GM12864 (cell line): ENCODE measurements at places on chromosomes 3 and 15.

- no peak for DNase-seq
Observed at GRCh38 chr3:140724856-140725812, 47.3 kb downstream of the TRIM42 start.

GRCh38 chr15:25065876-25066275 lies 111.1 kb downstream of the SNRPN start:
- no peak for DNase-seq

DNA sequence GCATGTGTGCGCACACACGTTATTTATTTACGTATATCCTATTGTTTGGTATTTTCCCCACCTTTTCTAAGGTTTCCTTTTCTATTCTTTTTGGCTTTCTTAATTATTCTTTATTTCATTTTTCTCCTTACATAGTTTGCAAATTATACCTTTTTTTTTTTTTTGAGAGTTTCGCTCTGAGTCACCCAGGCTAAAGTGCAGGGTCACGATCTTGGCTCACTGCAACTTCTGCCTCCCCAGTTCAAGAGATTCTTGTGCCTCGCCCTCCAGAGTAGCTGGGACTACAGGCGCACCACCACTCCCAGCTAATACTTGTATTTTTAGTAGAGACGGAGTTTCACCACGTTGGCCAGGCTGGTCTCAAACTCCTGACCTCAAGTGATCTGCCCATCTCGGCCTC lies 20.0 kb upstream of the CILP start:
- no peak for DNase-seq

GRCh38 chr3:80978216-80978969 lies 783.1 kb downstream of the GBE1 start:
- DNase-seq, result no peak

DNA sequence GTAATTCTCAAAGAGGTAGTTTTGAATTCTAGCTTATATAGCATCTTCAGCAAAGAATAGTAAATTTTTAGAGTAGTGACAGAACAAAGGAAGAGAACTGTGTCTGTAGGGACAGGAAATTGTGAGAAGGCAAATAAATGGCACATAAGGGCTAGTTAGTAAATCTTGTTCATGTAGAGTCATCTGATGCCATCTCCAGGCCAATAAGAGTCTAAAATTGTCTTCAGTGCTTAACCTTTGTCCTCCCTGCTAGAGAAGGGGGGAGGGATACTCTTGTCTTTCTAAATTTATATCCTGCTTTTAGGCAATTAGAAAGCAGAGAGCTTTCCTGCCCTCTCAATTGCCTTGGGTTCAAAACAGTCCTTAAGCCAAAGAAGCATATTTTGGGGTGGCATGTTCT lies 87.0 kb upstream of the DNAJC19 start:
- no peak for DNase-seq

DNA sequence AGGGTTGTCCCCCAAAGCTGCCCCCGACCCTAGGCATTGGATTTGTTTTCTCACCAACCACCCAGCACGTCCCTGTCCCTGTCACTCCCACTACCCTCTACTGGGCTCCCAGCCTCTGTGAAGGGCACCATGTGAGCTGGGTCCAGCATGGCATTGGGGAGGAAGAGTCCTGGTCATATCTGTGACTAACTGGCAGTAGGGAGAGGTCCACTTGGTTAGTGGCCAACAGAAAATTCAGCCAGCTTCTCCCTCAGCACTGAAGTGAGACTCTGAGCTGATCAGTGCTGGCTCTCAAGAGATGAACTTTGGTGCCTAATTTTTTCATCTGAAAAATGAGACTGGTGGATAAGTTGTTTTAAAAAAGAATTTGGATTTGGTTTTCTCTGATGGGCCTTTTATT lies 11.3 kb upstream of the KIF23 start:
- no peak for DNase-seq

DNA sequence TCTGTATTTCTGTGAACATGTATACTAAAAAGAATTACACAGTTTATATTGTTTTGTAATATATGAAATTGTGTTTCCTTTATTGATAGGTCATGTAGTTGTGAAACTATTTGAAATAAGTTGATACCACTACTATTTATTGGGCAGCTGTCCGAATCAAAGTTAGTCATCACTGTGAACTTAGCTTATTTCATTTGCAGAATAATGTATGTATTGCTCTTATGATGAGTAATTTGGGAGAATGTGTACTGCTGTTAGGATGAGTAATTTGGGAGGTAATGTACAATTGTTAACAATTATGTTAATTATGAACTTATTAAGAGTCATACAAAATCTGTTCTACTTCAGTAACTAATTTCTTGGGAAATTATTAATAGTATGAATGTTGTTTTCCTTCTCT lies 22.2 kb downstream of the FXR1 start:
- no peak for DNase-seq

DNA sequence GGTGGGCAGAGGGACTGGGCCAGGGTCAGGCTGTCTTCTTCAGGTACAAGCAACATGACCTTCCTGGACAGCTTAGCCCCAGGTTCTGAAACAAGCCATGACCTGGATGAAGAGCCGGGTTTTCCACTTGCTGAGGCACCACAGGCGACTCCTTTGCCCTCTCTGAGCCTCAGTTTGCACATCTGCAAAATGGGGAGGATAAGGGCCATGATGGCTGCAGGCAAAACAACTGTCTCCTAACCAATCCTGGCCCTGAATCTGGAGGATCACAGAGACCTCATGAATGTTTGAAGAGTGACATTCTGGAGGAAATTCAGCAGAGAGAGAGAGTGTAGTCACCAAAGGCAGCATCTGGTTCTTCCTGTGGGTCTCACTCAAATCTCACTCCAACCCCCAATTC lies 8.0 kb downstream of the SLC6A1 start:
- no peak for DNase-seq

- DNase-seq, result no peak
Observed at GRCh38 chr3:189685860-189686259, 54.7 kb downstream of the TP63 start.

DNA sequence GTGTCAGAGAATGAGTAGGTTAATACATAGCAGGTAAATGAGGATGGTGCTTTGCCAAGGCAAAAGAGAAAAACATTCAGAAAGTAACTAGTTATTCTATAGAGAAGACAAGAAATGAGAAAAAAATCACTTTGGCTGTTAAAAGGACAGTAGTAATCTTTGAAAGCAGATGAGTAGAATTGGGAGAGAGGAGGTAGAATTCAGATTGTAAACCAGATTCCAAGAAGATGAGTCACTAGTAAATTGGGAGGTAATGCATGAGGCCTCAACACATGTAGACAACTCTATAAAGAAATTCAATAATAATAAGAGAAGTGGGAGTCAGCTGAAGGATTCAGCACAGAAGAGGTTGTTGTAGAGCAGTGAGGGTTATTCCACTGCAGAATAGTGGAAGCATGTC lies 81.4 kb downstream of the MBNL1 start:
- no peak for DNase-seq

GRCh38 chr15:85770096-85771041 lies 24.4 kb downstream of the KLHL25 start:
- no peak for DNase-seq

- DNase-seq, result no peak
Observed at GRCh38 chr15:90465930-90466567, 63.7 kb upstream of the CRTC3 start.

DNA sequence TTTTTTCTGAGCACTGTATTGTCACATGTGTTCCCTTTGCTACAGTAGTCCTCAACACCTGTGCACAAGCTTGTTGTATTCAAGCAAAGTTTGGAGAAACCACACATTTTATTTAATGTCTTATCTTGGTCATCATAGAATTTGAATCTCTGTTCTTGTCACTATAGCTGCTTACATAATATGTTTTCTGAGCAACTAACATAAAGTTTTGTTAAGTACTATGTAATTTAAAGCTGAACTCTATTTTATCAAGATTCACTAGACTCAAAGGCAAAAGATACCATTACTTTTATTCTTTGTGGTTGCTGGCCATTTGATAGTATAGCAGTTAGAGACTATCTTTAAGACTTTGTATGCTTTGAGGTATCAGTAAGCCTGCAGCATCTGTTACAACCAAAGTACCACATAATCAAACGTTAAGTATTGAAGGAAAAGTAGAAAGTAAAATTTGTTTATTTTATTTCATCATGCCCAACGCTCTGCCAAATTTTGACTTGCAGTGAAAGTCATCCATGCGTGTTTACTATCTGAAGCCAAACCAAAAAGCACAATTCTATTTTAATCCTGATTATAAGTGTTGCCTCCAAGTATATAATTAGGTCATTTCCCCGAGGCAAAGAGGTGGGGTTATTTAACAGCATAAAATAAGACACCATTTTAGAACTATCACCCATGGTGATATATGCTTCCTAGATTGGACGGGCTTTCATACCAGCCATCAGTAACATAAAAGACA lies 10.3 kb upstream of the ABHD10 start:
- DNase-seq, result no peak

DNA sequence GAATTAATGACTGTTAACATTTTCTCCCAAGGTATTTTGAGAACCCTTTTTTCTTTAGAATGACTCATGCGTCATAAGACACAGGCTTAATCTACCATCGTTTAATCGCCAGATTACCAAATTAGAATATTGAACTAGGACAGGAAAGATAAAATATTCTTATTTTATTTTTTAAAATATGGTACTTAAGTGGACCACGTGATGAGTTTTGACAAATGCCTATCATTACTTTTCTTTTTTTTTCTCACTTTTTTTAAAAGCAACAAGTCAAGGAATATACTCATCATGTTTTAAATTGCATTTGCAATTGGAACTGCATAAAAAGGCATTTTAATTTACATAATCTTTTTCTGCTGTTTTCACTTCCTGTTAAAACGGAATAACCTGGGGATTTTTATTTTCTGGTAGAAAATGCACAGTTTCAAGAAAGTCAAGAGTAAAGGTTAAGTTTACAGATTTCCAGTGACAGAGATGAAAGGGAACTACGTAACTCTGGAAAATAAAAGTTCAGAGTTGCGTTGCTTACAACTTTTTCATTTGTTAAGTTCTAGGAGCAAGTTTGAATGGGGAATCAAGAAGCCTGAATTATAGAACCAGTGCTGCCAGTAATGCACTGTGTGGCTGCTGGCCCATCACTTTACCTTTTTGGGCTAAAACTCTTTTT lies 23.6 kb downstream of the SIAH2 start:
- no peak for DNase-seq

GRCh38 chr3:62532796-62533195 lies 159.4 kb upstream of the FEZF2 start:
- DNase-seq, result no peak

GRCh38 chr3:44427683-44428082 lies 49.8 kb downstream of the ZNF445 start:
- DNase-seq, result no peak
